ENCODE measurements at places on chromosomes 7 and 10. TPM values are rescaled to one million over a fixed set of nuclear protein-coding genes. Genes with fewer than 3 reads are reported as not detected.

DNA sequence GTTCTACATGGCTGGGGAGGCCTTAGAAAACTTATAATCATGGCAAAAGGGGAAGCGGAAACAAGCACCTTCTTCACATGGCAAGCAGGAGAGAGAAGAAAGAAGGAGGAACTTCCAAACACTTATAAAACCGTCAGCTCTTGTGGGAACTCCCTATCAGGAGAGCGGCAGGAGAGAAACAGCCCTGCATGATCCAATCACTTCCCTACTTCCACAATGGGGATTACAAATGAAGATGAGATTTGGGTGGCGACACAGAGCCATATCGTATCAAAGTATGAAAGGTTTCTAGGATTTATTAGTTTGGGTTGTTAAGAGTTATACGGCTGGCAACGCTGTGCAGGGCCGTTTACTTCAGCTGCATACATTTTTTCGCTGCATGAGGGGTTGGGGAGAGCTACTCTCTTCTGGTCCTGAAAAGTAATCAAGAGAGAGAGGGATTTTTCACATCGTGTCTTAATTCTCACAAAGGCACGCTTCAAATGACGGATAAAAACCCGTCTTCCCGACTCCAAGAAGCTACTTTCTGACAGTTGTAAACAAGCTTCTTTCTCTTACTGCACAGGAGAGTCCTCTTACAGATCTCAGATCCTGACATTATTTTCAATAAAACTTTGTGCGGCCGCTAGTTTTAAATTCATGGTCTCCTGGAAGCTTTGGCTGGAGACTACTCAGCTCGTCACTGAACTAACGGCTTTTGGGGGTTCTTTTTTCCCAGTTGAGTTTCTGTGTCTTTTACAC, 751 bp upstream of the GTPBP10 start:
- DNase-seq: no peak

GRCh38 chr10:24114556-24114955, 94.4 kb upstream of the KIAA1217 start:
- DNase-seq: peak; percentile 59

DNA sequence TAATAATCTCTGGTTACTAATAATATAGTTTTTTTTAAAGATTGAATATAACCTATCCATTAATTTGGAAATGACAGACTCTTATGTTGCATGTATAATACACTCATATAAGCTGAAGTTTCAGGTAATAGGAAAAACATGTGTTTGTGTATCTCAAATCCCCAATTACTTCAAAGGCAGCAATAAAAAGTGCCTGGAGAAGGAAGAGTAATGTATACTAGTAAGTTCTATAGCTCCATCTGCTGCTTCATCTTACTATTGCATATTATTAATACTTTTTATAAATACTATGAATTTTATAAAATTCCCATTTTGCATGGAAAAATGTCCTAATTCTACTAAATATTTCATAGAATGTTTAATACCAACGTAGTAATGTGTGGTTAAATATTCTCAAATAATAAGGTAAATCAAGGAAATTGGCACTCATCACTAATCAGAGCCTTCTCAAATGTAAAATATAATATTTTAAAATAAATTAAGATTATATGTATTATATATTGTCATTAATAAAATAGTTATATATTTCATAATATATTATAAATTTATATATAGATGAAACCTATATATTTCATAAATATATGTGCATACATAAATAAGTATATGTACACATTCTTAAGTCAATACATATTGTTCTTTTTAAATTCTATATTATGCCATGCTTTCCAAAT, 311.9 kb downstream of the HGF start:
- no peak for DNase-seq

DNA sequence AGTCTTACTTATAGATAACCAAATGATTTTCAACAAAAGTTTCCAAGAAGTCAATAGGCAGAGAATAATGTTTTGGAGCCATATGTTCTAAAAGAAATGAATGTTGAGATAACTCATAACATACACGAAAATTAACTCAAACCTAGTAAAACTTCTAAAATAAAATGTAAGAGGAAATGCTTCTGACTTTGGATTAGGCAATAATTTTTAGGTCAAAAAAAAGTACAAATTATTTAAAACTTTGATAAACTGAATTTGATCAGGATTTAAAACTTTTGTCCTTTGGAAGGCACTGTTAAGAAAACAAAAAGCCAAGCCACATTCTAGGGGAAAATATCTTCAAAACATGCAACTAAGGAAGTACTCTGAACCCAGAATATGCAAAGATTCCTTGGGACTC, 148.2 kb upstream of the GPR22 start:
- DNase-seq: no peak

- no peak for DNase-seq
These were observed 669 bp upstream of the AP5Z1 start for GRCh38 chr7:4774658-4775249.

DNA sequence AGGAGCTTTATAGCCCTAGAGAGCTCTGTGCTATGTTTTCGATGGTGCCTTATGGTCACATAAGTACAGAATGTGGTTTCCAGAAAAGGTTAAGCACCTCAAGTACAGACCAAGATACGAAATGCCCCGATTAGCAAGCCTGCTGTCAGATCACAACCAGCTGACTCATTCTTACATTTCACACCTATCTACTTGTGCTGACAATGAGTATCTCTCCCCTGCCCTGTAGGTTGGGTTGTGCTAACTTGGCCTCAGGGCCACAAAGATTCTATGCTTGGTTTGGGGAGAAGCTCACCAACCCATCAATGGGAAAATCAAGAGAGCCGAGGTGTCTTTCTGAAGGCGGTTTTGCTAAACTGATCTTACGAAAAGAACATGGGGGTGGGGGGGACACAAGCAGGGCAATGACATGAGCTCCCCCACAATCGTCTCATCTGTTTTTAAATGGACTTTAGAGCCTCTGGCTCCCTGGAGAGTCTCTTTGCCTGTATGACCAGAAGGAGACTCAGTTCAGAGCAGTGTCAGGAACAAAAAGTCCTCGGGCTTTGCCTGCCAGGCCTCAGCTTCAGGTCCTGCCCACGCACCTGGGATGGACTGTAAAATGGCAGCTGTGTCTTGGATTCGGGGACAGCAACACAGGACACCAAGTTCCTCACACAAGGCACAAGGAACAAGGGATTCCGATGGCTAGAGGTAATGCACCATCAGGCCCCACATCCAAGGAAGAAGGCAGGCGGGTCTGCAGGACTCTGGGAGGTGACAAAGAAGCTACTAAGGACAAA, 55.1 kb downstream of the FAM53B start:
- DNase-seq: no peak

DNA sequence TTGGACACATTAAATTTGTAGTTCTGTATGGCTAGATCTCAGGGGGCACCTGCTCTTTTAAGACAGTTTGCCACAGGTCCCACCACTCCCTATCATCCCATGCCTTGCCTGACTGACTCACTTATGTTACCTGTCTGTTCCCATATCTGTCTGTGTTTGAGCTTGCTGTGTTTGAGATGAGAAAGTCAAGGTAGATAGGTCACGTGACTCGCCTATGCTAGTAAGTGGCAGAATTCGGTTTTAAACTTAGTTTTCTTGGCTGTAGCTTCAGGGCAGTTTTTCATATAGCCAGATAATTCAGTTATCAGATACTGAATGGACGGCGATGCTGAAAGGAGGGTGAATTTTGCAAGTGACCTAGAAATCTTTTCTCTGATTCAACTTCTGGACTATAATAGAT, 348.4 kb downstream of the RPS24 start:
- DNase-seq: no peak

DNA sequence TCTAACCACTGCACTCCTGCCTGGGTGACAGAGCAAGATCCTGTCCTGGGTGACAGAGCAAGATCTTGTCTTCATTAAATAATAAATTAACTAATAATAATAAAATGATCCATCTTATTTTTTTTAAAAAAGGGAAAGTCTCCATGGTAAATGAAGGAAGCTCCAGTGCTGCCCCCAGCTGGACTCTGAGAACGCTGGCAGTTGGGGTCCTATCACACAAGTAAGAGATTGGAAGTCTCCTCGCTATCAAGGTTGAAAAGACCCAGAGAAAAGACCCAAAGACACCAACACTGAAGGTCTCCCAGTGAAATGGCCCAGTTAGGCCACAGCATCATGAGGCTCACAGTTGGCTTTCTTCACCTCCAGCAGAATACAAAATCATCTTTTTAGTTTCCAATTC, 13.8 kb upstream of the C10orf67 start:
- DNase-seq: no peak

DNA sequence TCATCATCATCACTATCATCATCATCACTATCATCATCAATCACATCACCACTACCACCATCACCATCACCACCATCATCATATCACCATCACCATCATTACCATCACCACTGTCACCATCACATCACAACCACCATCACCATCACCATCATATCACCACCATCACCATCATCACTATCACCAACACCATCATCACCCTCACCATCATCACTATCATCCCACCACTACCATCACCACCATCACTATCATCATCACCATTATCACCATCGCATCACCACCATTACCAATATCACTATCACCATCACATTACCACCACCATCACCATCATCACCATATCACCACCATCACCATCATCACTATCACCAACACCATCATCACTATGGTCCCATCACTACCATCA, 539.1 kb downstream of the PTPRN2 start:
- no peak for DNase-seq

GRCh38 chr10:78533098-78533497, 499.4 kb downstream of the RPS24 start:
- no peak for DNase-seq

- no peak for DNase-seq
These were observed 35.9 kb downstream of the HTRA1 start for GRCh38 chr10:122497241-122497640.

- no peak for DNase-seq
These were observed 67.5 kb downstream of the NT5C2 start for GRCh38 chr10:103125323-103126267.

DNA sequence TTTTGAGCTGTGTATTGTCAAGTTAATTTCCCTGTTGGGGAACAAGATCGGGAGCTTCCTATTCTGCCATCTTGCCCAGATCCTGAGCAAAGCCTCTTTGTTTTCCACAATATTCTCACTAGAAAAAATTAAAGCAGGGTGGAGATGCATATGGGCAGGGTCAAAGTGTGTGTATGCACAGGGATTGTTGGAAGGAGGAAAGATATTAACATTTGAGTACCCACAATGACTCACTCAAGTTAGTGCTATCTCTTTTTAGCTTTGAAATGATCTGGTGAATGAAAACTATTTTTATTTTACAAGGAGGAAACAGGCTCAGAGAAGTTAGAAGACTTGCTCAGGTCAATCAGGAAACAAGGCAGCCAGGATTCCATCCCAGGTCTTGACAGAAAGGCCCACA, 6.7 kb upstream of the BTBD16 start:
- no peak for DNase-seq

DNA sequence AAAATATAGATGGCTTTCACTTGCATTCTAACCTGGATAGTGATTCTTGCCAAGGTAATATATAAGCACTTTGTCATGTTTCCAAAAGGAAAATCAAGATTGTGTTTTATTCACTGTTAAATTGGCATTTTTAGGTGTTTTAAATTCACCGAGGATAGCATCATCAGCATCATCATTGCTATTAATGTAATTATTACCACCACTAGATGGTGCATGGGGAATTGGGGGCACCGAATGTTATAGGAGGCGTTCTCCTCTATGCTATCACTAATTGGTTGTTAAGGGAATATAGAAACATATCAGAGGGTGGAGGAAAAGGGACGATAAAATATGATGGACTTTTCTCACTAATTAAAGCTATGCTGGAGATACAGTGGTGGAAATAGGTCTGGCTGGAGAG, 95.5 kb downstream of the CELF2 start:
- DNase-seq: no peak

DNA sequence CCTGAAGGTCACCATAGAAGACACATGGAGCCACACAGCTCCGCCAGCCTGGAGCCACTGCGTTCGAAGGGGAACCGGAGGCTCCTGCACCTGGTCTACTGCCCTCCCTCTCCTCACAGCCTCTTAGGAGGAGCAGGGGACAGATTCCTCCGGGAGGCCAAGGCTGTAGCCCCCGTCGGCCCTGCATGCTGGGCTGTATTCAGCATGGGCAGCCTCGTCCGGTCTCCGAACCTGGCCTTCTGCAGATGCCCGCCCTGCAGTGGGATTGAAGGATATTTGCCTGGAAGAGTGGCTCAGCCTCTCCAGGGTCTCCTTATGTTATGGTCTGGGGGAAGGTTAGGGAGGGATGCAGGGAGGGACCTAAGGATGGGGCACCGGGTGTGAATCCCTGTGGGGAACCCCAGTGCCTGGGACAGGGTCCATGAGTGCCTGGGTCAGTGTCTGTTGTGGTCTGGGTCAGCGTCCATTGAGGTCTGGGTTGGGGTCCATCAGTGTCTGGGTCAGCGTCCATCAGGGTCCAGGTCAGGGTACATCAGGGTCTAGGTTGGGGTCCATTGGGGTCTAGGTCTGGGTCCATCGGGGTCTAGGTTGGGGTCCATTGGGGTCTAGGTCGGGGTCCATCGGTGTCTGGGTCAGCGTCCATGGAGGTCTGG, 13.0 kb upstream of the SCART1 start:
- no peak for DNase-seq

- peak; percentile 80 for DNase-seq
These were observed 486 bp downstream of the CACNA2D1 start for GRCh38 chr7:82443036-82443546.

- DNase-seq: no peak
These were observed 37.7 kb downstream of the EN2 start for GRCh38 chr7:155495440-155496248.

GRCh38 chr7:26619348-26619984, 244.9 kb downstream of the SKAP2 start:
- no peak for DNase-seq

DNA sequence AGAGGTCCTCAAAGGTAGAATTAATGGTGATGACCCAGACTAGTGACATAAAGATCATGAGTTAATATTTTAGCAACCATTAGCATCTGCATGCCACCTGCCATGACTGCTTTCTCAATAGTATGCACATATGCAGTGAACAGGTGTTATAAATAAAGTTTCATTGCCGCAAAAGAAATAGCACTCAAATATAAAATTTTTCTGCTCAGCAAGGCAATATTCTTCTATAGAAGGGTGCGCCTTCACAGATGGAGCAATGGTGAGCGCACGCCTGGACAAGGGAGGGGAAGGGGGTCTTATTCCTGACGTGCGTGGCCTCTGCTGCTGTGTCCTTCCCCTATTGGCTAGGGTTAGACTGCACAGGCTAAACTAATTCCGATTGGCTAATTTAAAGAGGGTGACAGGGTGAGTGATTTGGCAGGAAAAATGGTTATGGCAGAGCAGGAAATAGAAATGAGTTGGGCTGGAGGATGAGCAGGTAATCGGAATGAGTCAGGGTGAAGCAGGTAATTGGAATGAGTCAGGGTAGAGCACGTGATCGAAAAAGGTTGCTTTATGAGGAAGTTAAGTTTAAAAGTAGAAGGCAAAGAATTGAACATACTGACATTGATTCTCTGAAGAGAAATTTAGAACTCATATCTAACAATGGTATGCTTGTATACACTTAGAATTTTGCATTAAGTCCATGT, 24.7 kb upstream of the TRIM24 start:
- no peak for DNase-seq

- DNase-seq: no peak
These were observed 40.2 kb downstream of the ASB13 start for GRCh38 chr10:5625992-5626777.

The CPN1 gene
- 0.43 TPM for polyA plus RNA-seq

The CAV1 gene
- 15.7 TPM for polyA plus RNA-seq

The CXCL12 gene
- 111 TPM for polyA plus RNA-seq

The NRG3 gene
- 0.62 TPM for polyA plus RNA-seq

The SPDYE1 gene
- polyA plus RNA-seq: not detected

The SPDYE5 gene
- polyA plus RNA-seq: not detected

The GNG11 gene
- 45.0 TPM for polyA plus RNA-seq

The SLC26A3 gene
- 0.32 TPM for polyA plus RNA-seq

The CDHR3 gene
- polyA plus RNA-seq: 3.6 TPM

Data from kidney (tissue), 22 donors.